A549 treated with GW870086 at 1 μM for 4 hours (cell line): ENCODE measurements at places on chromosomes 1 and 21. TPM values are rescaled to one million over a fixed set of nuclear protein-coding genes. Genes with fewer than 3 reads are reported as not detected.

IGSF3 gene
- total RNA-seq = 14.4 to 21.3 TPM (median 19.2 TPM) in 5 replicates

KCNT2 gene
- total RNA-seq = 0.06 to 0.07 TPM (median 0.07 TPM) in 4 of 5 replicates, not detected in the other

LCE1F gene
- not detected in 5 replicates for total RNA-seq

THEM4 gene
- total RNA-seq = 13.9 to 14.4 TPM (median 14.3 TPM) in 5 replicates

CD58 gene
- 21.3 to 26.6 TPM (median 25.1 TPM) in 5 replicates for total RNA-seq

ZNF593OS gene
- total RNA-seq = 0.26 to 0.31 TPM in 2 of 5 replicates, not detected in the others

GPR37L1 gene
- 0.15 to 0.21 TPM (median 0.16 TPM) in 5 replicates for total RNA-seq

RHOU gene
- 4.5 to 7.1 TPM (median 6.4 TPM) in 5 replicates for total RNA-seq

DIRAS3 gene
- 1.0 to 1.5 TPM (median 1.1 TPM) in 5 replicates for total RNA-seq

DCST2 gene
- total RNA-seq = 0.17 to 0.80 TPM (median 0.29 TPM) in 5 replicates

S100A14 gene
- total RNA-seq = 0.29 to 0.82 TPM (median 0.52 TPM) in 5 replicates

KRTAP19-1 gene
- total RNA-seq = not detected in 5 replicates

EDEM3 gene
- total RNA-seq = 6.1 to 10.1 TPM (median 8.2 TPM) in 5 replicates

AMY2B gene
- total RNA-seq = 0.33 to 0.55 TPM (median 0.43 TPM) in 5 replicates

ZFP69 gene
- not detected in 5 replicates for total RNA-seq

HNRNPU gene
- total RNA-seq = 313 to 395 TPM (median 344 TPM) in 5 replicates

FMO3 gene
- total RNA-seq = not detected in 5 replicates

LHX8 gene
- 0.77 to 1.3 TPM (median 0.97 TPM) in 5 replicates for total RNA-seq

LRRC38 gene
- total RNA-seq = 0.06 TPM in 1 of 5 replicates, not detected in the others

SDC3 gene
- total RNA-seq = 7.9 to 9.7 TPM (median 8.3 TPM) in 5 replicates

BGLAP gene
- total RNA-seq = 0.23 to 1.0 TPM (median 0.61 TPM) in 4 of 5 replicates, not detected in the other

USP25 gene
- 8.3 to 13.8 TPM (median 11.3 TPM) in 5 replicates for total RNA-seq

PLA2G2A gene
- total RNA-seq = not detected in 5 replicates

RGS7 gene
- 0.09 TPM in 1 of 5 replicates, not detected in the others for total RNA-seq

PIGR gene
- total RNA-seq = not detected in 5 replicates

FABP3 gene
- total RNA-seq = not detected in 5 replicates

NFIA gene
- 4.3 to 9.2 TPM (median 7.7 TPM) in 5 replicates for total RNA-seq

COL16A1 gene
- 4.9 to 5.9 TPM (median 5.2 TPM) in 5 replicates for total RNA-seq

DCLRE1B gene
- total RNA-seq = 7.3 to 9.7 TPM (median 8.8 TPM) in 5 replicates

CFAP141 gene
- not detected in 5 replicates for total RNA-seq

CYP4Z1 gene
- total RNA-seq = not detected in 5 replicates

TNFAIP8L2 gene
- not detected in 5 replicates for total RNA-seq

SLC30A2 gene
- 0.19 to 0.40 TPM (median 0.31 TPM) in 5 replicates for total RNA-seq
